ENCODE measurements at places on chromosomes 4 and X.

DNA sequence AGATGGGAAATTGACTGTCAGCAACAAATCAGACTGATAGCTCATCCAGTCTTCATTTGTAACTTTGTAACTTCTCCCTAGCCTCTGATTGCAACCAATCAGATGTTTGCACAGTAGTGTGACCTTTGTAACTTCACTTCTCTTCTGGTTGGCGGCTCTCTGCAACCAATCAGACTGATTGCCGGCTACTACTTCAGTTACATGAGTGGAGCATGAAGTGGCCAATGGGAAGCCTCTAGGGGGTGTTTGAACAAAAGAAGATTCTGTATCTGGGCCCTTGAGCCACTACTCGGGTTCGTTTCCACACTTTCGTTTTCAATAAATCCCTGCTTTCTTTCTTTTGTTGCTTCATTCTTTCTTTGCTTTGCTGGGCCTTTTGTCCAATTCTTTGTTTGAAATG is 1285.8 kb downstream of the TECRL start:
- DNase-seq, result no peak

DNA sequence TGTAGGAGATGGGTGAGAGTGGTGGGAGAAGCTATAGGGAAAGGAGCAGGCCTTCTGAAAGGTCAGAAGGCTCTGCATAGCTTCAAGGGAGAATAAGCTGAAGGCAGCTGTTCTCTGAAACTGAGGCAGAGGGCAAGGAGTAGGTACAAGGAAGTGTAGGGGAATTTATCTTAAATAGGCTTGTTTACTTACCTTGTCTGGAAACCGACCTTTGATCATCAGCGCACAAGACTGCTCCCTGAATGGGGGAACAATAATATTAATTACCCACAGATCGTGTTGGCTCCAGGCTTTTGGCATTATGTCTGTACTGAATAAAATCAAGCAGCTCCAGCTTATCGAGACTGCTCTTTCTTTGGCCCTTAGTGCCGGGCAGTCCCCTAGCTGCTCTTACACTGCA is 175.5 kb upstream of the MAGEB16 start:
- DNase-seq, result no peak

GRCh38 chrX:131067846-131068745 is 9.9 kb downstream of the ARHGAP36 start:
- no peak for DNase-seq

DNA sequence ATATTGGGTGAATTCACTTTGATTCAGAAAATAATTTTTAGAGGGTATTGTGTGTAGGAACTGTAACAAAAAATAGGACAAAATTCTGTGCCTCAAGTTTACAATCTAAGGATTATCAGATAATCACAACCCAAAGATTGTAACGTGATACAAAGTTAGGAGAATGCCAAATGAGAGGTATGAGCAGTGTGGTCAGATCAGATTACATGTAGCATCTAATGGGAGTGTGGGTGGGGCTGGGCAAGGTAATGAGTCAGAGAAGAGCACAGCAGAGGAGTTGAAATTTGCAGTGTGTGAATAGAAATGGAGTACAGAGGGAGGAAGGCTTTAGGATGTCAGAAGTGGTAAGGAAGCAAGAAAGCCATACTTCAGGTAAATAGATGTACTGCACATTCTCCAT is 103.4 kb upstream of the TEX13A start:
- DNase-seq, result no peak

- DNase-seq, result no peak
These were observed 27.7 kb upstream of the GLRB start for GRCh38 chr4:157048248-157048647.

Measured in Panc1 (cell line).